Epithelial cell of esophagus (primary cell): ENCODE measurements at places on chromosomes 2 and 18.

- no peak for DNase-seq
These were observed 101.7 kb downstream of the B3GNT2 start for GRCh38 chr2:62297624-62298010.

- DNase-seq: no peak
These were observed 115.2 kb upstream of the SIX2 start for GRCh38 chr2:45124456-45124855.

DNA sequence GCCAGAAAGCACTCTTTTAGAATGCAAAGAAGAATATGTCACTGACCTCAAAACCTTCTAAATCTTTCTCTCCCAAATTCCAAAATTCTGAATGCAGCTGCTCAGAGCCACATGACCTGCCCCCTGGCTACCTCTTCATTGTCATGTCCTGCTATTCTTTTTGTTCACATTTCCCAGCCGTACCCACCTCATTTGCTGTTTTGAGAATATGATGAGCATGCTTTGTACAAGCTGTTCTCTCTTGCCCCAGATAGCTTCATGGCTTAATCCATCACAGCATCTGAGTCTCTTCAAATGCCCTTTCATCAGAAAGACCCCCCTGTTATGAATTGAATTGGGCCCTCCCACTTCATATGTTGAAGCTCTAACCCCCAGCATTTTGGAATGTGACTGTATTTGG, 214.3 kb downstream of the KCNS3 start:
- DNase-seq: no peak

GRCh38 chr2:12856934-12857601, 140.3 kb downstream of the TRIB2 start:
- DNase-seq: peak; percentile 60

- no peak for DNase-seq
These were observed 41.5 kb downstream of the KCMF1 start for GRCh38 chr2:85012431-85012830.

DNA sequence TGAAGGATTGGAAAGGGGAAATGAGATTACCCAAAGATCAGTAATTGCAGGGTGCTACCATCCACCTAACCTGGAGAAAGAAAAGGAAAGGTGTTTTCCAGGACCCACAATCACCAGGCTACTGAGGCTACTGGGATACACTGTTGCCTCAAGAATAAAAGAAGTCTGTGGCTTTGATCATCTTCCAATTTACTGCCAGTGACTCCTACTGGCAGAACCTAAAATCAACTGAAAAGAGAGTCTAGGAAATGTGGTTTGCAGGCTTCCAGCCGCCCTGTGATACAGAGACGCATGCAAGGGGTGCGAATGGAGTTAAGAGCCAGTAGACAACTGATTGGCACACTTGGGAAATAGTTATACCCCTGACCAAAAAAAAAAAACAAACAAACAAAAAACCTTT, 16.6 kb upstream of the TTL start:
- peak; percentile 17 for DNase-seq
